ENCODE measurements at places on chromosomes 7 and 10. TPM values are rescaled to one million over a fixed set of nuclear protein-coding genes. Genes with fewer than 3 reads are reported as not detected.

The CDK6 gene
- total RNA-seq: 175 TPM

The FRMPD2 gene
- total RNA-seq: 0.12 TPM

The DNAAF5 gene
- 53.4 TPM for total RNA-seq

GRCh38 chr10:9786576-9786975 lies 1231.1 kb upstream of the CELF2 start:
- no peaks in the 10 kb centered on the region for H3K4me1 ChIP-seq
- H3K27ac ChIP-seq: no peak overlapping the region
- no peak overlapping the region for H3K4me3 ChIP-seq
- DNase-seq: no peak
